ENCODE measurements at places on chromosomes 1 and 21. TPM values are rescaled to one million over a fixed set of nuclear protein-coding genes. Genes with fewer than 3 reads are reported as not detected.

ZC3H12A gene
- 15.3 TPM for polyA plus RNA-seq

CLCA2 gene
- polyA plus RNA-seq, result 0.60 TPM

FAM89A gene
- polyA plus RNA-seq, result 2.3 TPM

IRF6 gene
- 29.0 TPM for polyA plus RNA-seq

TRPM2 gene
- polyA plus RNA-seq, result 4.9 TPM

SGIP1 gene
- polyA plus RNA-seq, result 2.2 TPM

OR2T2 gene
- polyA plus RNA-seq, result not detected

CFAP126 gene
- not detected for polyA plus RNA-seq

CNR2 gene
- polyA plus RNA-seq, result not detected

TPTE gene
- polyA plus RNA-seq, result not detected

HSPB7 gene
- polyA plus RNA-seq, result 7.2 TPM

OR10Z1 gene
- not detected for polyA plus RNA-seq

PTP4A2 gene
- polyA plus RNA-seq, result 177 TPM

BSND gene
- not detected for polyA plus RNA-seq

RASAL2 gene
- polyA plus RNA-seq, result 1.2 TPM

ACTL8 gene
- 0.63 TPM for polyA plus RNA-seq

VHLL gene
- polyA plus RNA-seq, result not detected

HPCAL4 gene
- polyA plus RNA-seq, result not detected

SIPA1L2 gene
- polyA plus RNA-seq, result 18.0 TPM

CCDC30 gene
- 0.69 TPM for polyA plus RNA-seq

ATP13A2 gene
- 8.1 TPM for polyA plus RNA-seq

GNG4 gene
- 5.2 TPM for polyA plus RNA-seq

PLA2G2C gene
- 0.09 TPM for polyA plus RNA-seq

SHISA4 gene
- polyA plus RNA-seq, result 3.6 TPM

ANXA9 gene
- polyA plus RNA-seq, result 0.60 TPM

GUCA2A gene
- 476 TPM for polyA plus RNA-seq

SMIM1 gene
- 2.7 TPM for polyA plus RNA-seq

PRAMEF6 gene
- not detected for polyA plus RNA-seq

ACTA1 gene
- 1.1 TPM for polyA plus RNA-seq

CR1 gene
- polyA plus RNA-seq, result 0.46 TPM

OR10T2 gene
- not detected for polyA plus RNA-seq

UMODL1 gene
- polyA plus RNA-seq, result not detected
